ENCODE measurements at places on chromosomes 3 and 15. TPM values are rescaled to one million over a fixed set of nuclear protein-coding genes. Genes with fewer than 3 reads are reported as not detected.

MORC1 gene
- total RNA-seq, result not detected

SST gene
- total RNA-seq, result not detected

DNA sequence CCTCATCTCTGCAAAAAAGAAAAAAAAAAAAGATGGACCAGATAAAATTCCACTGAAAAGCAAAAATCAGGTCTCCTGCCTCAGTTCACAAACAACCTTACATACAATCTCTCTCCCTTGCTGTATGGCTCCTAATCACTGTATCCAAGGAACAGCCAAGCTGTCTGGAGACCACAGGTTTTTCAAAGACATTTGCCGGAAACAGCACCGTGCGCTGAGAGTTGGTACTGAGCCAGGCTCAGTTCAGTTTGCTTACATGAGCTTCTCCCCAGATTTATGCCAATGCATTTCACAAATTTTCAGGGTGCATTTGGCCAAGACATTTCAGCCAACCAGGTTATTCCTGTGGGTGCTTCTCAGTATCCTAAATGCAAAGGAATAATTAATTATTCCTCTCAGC lies 4.1 kb downstream of the ACP3 start:
- DNase-seq, result no peak

DNA sequence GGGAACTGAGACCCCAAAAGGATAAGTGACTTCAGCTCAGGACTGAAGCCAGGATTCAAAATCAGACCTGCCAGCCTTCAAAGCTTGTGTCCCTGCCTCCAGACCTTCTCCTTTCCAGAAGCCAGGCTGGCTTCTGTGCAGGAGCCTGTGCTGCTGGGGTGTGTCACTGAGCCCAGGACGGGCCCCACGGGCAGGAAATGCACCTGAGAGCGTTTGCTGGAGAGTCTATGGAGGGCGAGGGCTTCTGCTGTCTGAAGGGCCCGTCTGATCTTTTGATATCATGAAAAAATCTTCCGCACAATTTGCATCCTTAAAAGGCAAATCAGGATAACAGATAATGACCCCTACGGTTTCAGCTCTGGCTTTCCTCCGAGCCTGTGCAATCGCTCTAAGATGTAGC lies 125.4 kb downstream of the FAM43A start:
- no peak for DNase-seq

PRSS50 gene
- total RNA-seq, result not detected

DNA sequence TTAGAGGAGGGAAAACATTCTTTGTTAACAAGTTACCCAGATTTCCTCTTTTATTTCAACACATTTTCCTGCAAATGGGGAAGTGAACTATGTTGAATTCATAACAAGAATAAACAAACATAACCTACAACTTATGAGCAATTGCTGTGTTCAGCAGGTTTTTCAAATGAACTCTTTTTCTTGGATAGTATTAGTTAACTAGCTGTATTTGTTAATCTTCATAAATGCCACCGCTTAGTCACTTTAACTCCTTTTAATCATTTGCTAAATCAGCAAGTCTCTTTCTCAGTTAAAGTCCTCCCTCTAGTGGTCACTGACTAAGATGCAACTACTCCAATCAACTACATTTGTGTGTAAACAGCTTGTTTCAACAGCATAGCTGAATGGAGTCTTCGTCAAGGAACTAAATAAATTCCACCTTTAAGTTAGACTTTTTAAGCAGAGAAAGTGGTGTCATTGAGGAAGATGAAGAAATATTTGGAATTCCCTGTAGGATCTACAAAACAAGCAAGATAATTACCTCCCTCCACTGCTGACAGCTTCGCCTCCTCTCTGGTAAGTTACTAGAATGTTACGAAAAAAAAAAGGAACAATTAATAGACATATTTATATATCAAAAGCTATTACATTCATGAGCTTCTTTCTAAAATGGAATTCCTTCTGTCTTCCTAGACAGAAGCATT lies 1122.0 kb downstream of the ROBO1 start:
- no peak for DNase-seq

DNA sequence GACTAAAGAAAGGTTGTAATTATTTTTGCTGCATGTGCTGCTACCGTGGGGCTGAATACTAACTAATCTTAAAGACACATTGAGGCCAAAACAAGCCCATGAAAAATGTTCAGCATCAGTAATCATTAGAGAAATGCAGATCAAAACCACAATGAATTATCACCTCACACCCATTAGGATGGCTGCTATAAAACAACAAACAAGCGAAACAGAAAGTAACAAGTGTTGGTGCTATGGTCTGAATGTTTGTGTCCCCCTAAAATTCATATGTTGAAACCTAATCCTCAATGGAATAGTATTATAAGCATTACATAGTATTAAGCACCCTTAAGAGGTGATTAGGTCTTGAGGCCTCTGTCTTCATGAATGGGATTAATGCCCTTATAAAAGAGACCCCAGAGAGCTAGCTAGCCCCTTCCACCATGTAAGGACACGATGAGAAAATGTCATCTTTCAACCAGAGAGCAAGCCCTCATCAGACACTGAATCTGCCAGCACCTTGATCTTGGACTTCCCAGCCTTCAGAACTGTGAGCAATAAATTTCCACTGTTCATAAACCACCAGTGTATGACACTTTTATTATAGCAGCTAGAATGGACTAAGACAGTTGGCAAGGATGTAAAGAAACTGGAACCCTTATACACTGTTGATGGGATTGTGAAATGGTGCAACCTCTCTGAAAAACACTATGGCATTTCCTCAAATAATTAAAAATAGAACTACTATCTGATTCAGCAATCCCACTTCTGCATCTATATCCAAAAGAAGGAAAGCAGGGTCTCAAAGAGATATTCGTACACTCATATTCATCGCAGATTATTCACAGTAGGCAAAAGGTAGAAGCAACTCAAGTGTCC lies 76.1 kb downstream of the REC114 start:
- DNase-seq, result no peak

DNA sequence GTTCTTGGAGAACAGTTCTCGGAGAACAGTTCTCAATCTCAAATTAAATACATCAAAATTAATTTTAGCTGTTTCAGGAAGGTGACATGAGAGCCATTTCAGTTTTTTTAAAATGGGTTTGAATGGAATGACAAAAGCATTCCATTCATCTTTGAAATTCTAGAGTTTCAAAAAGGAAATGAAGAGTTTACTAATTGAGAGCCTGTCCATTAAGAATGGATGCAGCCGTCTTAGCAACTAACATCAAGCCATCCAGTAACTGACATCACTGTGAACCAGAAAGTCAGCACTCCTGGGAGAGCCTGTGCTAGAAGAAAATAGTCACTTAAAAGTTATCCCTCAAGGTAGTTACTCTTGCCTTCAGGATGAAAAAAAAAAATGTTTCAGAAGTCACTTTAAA lies 47.0 kb upstream of the FSTL1 start:
- DNase-seq, result no peak

GRCh38 chr15:98800437-98801233 lies 152.3 kb downstream of the IGF1R start:
- DNase-seq, result no peak

- no peak for DNase-seq
Measured at GRCh38 chr3:148036331-148036876, 627.2 kb downstream of the ZIC1 start.

GRCh38 chr15:37813306-37813705 lies 121.1 kb upstream of the TMCO5A start:
- no peak for DNase-seq

CCR9 gene
- total RNA-seq, result 23.4 TPM

- DNase-seq, result no peak
Measured at GRCh38 chr15:89421219-89421618, 75.2 kb downstream of the RHCG start.

- DNase-seq, result no peak
Measured at GRCh38 chr3:188299068-188299467, 145.1 kb downstream of the LPP start.

CHRM5 gene
- not detected for total RNA-seq

MAGI1 gene
- total RNA-seq, result not detected

DNA sequence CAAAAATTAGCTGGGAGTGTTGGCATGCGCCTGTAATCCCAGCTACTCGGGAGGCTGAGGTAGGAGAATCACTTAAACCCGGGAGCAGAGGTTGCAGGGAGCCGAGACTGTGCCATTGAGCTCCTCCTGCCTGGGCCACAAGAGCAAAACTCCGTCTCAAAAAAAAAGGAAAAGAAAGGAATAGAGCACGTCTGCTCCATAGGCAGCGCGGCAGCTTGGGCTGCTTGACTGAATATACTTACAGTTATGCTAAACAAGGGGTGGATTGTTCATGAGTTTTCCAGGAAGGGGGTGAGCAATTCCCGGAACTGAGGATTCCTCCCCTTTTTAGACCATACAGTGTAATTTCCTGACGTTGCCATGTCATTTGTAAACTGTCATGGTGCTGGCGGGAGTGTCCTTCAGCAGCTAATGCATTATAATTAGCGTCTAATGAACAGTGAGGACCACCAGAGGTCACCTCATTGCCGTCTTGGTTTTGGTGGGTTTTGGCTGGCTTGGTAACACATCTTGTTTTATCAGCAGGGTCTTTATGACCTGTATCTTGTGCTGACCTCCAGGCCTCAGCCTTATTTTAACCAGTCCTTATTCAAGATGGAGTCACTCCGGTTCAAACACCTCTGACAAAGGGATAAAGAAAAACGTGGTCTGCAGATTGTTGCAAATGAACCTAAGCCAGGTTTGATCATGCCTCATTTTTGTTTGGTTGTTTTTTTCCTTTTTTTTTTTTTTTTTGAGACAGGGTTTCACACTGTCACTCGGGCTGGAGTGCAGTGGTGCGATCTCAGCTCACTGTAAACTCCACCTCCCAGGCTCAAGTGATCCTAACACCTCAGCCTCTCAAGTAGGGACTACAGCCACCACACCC lies 24.9 kb upstream of the SENP5 start:
- DNase-seq, result no peak

GRCh38 chr15:68672781-68673205 lies 94.0 kb downstream of the CORO2B start:
- DNase-seq, result no peak

LIPH gene
- not detected for total RNA-seq

GRCh38 chr15:83710452-83710851 lies 56.5 kb downstream of the ADAMTSL3 start:
- DNase-seq, result no peak

- no peak for DNase-seq
Measured at GRCh38 chr15:84983294-84983693, 1.6 kb downstream of the PDE8A start.

- DNase-seq, result no peak
Measured at GRCh38 chr3:123096731-123097130, 29.9 kb downstream of the PDIA5 start.

GRCh38 chr3:168591587-168591986 lies 495.9 kb upstream of the GOLIM4 start:
- no peak for DNase-seq

GRCh38 chr3:42005401-42005800 lies 43.5 kb upstream of the ULK4 start:
- no peak for DNase-seq

DNA sequence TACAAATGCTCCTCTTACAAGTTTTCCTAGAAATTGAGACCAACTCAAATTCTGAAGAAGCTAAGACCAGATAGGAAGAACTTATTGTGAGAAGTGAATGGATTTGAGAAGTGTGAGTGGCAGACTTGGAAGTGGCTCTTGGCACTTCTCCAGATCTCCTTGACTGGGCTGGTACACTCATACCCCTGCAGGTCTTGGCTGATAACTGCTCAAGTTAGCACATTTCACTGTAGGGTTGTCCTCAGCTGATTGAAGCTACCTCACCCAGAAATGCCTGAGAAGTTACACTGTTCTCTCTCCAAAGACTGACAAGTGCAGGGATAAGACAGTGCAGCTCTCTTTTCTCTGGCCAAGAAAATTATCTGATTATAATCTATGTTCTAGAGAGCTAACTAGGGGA lies 16.5 kb upstream of the CLDN1 start:
- DNase-seq, result no peak

All from CD8-positive, alpha-beta T cell (primary cell).